Suppressor macrophage treated with lipopolysaccharide for 4 hours (primary cell): ENCODE measurements at places on chromosomes 7 and 10.

- DNase-seq, result no peak
Measured at GRCh38 chr7:77796960-77797359, 1.3 kb downstream of the TMEM60 start.

DNA sequence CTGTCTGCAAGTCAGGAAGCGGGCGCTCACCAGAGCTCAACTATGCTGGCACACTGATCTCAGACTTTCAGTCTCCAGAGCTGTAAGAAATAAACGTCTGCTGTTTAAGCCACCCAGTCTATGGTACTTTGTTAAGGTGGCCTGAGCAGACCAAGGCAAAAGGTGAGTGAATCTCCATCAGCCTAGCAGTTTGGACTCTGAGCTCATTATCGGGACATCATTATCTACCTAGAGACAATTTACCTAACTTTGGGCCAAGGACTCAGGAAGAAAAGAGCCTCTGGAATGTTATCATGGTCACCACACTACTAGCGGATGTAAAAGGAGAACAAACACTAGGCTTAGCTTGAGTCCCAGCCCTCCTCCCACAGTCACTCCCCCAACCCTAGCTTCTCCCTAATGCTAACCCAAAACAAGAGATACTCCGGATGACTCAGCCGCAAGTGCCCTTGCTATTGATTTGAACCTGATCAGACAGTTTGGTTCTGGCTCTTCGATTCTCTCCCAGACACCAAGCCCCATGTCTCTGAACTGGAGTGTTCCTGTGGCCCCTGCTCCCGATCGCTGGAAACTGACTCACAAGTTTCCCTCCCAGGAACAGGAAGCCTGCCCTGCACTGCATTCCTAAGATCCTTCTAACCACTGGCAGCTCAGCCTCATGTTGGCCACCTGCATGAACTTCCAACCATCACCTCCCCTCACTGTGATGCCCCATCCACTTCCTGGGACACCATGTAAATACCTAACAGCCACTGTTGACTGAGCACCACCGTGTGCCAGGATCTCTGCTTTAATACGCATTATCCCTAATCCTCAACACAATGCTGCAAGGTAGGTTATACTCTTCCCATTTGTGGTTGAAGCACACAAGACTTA is 34.5 kb downstream of the CREB3L2 start:
- no peak for DNase-seq

DNA sequence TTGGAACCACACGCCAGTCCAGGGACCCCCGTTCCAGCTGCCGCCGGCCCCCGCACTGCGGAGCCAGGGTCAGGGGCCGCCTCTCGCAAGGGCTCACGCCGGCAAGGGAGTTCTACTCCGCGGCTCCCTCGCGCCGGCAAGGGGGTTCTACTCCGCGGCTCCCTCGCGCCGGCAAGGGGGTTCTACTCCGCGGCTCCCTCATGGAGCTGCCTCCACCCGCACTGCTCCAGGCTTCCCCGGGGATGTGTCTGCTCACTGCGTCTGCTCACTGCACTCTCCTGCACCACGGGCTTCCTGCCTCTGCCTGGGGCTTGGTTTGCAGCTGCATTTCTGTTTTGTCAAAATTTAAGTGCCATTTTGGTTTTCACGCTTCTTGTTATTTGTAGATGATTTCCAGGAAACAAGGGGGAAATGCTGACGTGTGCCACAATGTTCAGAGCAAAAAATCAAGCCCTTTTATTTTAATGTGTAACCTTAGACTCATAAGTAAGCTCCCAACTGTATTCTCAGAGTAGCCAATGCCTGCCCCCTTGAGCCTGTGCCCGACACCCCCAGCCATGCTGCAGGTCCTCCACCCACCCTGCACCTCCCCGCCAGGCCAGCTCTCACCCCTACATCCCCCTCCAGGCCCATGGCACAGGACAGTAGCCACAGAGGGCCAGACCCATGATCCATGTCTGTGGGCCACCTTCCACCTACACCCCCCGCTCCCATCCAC is 246.2 kb downstream of the MAD1L1 start:
- no peak for DNase-seq

- DNase-seq, result no peak
Measured at GRCh38 chr10:92122941-92123450, 167.9 kb downstream of the CPEB3 start.

DNA sequence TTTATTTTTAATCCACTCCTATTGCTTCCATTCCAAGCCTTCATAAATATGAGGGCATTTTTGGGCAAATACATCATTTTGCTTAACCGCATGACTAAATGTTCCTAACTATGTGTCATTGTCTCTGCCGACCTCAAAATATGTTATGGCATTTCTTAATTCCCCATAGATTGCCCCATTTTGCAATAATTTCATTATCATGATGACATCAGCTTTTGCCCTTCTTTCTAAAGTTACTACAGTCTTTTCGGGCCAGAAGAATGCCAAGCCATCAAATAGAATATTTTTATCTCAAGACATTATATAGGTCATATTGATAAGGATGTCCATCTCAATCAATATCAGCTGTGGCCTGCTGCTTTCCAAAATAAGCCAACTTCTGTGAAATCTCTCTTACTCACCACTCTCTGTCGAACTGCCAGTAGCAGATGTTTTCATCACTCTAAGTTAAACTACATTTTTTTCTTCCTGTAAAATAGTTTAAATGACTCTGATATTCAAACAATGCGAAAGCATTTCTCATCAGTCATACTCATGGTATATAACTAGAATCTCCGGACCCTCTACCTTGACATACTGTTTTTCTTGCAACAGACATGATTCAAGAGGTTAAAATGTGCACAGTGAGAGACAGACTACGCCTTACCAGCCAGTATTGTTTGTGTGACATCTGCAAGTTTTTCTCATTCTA is 1254.6 kb upstream of the CELF2 start:
- DNase-seq, result peak; percentile 1

- no peak for DNase-seq
Measured at GRCh38 chr7:12601302-12601869, 30.9 kb downstream of the SCIN start.

GRCh38 chr7:121795736-121796135 is 77.2 kb upstream of the PTPRZ1 start:
- no peak for DNase-seq
